ENCODE measurements at places on chromosomes 7 and 10.

GRCh38 chr10:116215651-116216050 is 57.4 kb downstream of the GFRA1 start:
- DNase-seq: no peak

GRCh38 chr10:119306514-119306951 is 99.2 kb downstream of the GRK5 start:
- no peak for DNase-seq

GRCh38 chr7:78074713-78075112 is 276.1 kb downstream of the PHTF2 start:
- no peak for DNase-seq

DNA sequence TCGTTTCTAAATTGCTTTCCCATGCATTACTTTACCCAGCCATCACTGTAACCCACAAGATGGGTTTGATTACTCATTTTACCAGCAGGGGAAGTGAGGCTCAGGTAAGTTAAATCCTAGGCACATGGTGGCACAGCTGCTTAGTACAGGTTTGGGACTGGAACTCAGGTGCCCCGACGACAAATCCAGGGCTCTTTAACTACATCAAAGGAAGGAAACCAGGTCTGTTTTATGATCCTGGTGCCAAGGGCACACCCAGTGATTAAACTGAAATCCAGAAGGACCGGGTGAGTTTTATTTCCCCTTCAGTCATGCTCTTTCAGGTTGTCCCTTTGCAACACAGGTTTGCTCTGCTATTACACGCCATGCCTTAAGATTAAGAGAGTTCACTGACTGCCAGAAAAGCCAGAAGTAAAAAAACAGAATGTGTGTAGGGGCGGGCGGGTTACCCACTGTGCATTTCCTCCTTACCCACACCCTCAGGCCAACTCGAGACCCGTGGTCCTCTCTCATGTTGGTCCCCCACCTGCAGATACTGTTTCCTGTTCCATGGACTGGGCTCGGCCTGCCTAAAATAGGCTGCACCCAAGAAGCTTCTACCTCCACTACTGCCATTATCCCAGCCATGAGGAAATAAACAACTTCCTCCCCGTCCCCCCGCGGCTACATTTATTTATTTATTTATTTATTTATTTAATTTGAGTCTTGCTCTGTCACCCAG is 55.1 kb upstream of the KDM7A start:
- DNase-seq: no peak

DNA sequence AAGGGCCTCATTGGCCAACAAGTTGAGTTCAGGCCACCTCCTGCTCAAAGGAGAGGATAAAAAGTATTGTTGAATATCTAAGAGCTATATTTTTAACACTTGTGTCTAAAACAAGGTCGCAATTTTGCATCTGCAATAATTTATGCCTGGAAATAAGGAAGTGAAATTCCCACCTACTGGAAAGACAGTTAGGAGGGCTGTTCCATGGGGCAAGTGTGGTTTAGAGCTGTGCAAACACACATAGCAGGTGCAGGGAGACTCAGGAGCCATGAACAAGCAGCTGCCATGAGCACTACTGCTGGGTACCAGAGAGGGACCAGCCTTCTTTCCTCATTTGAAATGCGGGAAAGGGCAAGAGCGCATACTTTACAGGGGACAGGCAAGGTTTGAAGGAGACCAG is 35.5 kb upstream of the IKZF1 start:
- DNase-seq: no peak

- DNase-seq: peak; percentile 56
Measured at GRCh38 chr10:606762-607544, 82.5 kb downstream of the DIP2C start.

DNA sequence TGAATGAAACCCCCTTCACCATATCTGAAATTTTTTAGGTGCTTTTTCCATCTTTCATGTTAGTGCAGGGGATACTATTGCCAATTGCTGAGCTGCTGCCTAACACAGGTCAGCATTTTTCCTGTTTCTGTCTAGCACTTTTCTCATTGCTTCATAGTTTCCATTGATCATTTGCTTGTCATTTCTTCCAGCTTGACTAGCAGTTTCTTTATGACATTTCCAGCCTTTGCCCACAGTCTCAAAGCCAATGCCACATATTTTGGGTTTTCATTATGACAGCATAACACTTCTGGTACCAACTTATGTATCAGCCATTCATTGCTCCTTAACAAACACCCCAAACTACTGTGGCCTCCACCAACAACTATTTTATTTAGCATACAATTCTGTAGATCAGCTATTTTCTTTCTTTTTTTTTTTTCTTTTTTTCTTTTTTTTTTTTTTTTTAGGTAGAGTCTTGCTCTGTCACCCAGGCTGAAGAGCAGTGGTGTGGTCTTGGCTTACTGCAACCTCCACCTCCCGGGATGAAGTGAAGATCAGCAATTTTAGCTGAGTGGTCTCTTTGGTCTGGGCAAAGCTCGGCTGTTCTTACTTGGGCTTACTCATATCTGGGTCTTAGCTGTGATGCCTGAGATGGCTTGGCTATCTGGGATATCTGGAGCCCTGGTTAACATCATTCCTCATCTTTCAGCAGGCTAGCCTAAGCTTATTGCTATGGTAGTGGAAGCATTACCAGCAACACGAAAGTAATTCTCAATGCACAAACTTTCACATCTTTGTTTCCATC is 102.3 kb downstream of the EPC1 start:
- no peak for DNase-seq

GRCh38 chr7:23098460-23098859 is 7.1 kb upstream of the KLHL7 start:
- no peak for DNase-seq

- no peak for DNase-seq
Measured at GRCh38 chr10:35299016-35299415, 37.3 kb upstream of the CCNY start.

- peak; percentile 84 for DNase-seq
Measured at GRCh38 chr10:119199231-119199992, 8.0 kb upstream of the GRK5 start.

- no peak for DNase-seq
Measured at GRCh38 chr10:24561453-24561852, 162.2 kb downstream of the ARHGAP21 start.

DNA sequence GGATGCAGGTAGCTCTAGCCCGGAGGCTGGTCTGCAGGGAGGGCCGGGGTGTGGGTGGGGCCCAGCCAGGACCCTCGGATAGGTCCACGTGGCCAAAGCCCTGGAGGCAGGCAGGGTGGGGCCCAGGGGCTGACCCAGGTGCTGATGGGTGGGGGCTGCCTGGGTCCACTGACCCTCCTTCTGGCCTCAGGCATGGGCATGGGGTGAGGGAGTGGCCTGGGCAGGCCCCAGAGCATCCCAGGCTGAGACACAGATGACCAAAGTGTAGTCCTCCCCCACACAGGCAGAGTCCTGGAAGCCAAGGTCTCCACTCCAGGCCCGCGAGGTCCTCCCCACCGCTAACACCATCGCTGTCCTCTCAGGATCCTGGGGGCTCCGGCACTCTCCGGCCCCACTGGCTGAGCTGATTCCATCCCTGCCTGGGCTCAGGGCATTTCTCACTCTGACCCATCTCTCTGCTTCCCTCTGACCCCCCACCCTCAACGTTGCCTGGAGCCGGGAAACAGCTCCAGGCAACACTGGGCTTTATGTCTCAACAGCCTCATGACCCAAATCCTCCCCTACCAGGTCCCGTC is 20.7 kb upstream of the PPP2R2D start:
- no peak for DNase-seq

DNA sequence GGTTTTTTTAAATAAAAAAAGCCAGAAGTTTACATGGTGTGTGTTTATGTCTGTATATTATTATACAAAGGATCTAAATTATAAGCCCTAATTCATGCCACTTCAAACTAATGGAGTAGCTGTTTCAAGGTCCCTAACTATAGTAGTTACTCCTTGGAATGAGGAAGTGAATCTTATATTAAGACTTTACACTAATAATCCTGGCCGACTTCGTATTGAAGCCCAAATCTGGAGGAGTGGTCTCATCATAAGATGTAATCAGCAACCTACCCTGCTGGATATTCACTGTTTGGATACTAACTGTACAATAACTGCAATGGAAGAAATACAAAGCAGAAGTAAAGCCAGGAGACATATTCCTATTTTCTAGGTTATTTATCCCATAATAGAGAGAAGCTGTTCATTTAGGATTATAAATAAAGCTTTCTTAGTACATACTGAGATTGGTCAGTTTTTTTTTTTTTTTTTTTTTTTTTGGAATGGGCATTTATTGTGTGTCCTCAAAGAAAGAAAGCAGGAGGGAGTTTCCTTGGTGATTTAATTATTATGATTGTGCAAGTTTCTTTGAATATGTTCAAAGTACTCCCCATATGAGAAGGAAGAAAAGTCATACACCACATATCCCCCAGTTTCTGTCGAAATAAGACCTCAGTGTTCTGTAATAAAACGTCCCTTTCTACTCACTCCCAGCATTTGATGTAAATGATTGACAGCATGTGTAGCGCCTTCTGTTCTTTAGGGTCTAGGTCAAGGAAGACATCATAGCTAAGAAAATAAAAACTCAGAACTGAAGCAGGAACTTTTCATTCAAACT is 397.8 kb downstream of the EXOC4 start:
- DNase-seq: no peak

DNA sequence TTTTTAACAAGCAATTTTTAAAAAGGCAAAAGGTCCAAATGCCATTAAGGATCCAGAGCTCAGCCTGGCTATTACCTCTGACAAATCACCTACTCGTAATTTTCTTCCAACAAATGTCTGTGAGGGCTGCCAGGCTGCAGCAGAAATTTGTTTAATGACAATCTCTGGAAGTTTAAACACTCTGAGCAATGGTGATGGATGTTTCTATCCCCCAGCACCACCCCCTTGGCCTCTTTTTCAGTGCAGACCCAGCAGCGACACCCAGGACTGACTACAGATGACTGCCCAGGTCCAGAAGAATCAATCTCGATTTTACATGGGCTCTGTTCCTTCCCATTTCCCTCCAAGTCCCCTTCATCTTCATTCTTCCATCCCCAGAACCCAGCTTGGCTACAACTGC is 201.4 kb upstream of the AOAH start:
- no peak for DNase-seq

- peak; percentile 69 for DNase-seq
Measured at GRCh38 chr10:91197127-91197526, 23.3 kb upstream of the PCGF5 start.

- DNase-seq: no peak
Measured at GRCh38 chr7:158584407-158584806, 3.2 kb downstream of the PTPRN2 start.

DNA sequence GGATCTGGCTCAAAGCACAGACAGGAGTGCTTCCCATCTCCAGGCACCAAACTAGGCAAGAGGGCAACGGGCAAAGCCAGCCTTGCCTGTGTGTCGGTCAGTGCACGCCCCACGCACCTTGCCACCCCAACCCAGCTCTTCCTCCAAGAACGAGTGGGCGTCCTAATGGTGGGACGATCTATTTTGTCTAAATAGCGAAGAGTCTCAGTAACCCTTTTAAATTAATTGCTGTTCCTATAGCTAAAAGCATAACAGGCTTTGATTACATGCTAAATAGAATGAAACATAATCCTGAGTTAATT is 12.2 kb downstream of the EN2 start:
- no peak for DNase-seq

DNA sequence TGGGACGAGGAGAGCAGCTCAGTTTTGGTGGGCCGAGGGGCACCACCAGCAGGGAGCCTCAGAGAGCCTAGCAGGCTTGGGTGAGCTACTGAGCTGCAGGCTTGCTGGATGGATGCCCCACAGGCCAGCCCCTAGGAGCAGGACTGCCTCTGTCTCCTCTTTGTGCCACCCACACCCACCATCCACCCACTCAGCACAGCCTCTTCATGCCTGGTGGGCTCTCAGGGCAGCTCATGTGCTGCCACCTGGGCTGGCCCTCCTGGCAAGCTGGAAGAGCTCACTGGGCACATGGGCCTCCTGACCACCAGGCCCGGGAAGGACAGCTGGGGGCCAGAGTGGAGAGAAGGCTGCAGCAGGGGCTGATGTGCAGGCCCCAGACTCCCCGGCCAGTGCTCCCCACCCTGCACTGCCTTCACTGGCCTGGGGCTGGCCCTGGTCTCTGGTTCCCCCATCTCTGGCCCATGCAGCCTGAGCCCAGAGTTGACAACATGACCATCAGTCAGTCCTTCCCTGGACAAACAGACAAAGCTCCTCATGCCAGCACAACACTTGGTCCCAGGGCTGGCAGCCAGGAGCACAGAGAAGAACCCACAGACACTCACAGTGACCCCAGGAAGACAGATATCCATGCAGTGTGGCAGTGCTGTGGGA is 8.2 kb downstream of the RASGEF1A start:
- no peak for DNase-seq

GRCh38 chr10:49174926-49175500 is 13.2 kb downstream of the TMEM273 start:
- no peak for DNase-seq

DNA sequence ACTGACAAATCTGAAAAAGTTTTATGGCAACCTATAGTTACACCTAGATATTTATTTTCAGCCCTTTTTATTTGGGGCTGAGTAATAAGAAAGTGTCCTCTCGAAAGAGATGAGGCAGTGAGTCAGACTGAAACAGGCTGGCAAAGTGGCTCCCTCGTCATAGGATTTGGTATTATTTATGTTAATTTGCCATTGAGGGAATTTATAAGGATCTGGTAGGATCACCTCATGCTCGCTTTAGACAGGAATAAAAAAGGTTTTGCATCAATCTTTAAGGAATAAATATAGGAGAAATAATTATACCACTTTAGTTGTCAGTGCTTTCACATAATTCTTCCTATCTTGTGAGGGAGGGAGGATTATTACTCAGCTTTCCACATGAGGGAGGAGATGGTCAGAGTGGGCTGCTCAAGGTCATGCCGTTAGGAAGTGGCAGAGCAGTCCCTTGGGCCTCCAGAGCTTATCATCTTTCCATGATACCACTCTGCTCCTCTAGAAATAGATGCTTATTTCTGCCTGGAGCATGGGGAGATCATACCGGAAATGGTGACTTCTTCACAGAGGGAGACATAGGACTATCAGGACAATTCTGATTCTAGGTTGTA is 356.8 kb downstream of the GPR158 start:
- DNase-seq: no peak

GRCh38 chr10:12589291-12589690 is 239.9 kb downstream of the CAMK1D start:
- DNase-seq: no peak

DNA sequence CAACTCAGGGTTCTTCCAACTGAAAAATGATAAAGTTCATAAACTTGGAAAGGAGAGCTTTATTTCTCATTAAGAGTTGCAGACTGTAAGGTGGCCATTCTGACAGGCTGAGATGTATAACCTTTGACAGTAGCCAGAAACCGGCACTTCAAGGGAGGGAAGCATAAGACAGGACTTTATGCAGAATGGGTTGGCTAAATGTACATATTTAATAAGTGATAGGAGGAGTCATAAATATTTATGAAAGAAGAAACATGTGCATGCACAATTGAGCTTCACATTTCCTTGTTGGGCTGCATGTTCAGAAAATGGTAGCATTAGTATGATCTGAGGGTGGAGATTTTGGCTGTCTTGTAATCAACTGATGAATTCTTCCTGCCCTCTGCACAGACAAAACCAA is 57.1 kb upstream of the ICA1 start:
- DNase-seq: no peak
